ENCODE measurements at places on chromosomes 13 and 19.

DNA sequence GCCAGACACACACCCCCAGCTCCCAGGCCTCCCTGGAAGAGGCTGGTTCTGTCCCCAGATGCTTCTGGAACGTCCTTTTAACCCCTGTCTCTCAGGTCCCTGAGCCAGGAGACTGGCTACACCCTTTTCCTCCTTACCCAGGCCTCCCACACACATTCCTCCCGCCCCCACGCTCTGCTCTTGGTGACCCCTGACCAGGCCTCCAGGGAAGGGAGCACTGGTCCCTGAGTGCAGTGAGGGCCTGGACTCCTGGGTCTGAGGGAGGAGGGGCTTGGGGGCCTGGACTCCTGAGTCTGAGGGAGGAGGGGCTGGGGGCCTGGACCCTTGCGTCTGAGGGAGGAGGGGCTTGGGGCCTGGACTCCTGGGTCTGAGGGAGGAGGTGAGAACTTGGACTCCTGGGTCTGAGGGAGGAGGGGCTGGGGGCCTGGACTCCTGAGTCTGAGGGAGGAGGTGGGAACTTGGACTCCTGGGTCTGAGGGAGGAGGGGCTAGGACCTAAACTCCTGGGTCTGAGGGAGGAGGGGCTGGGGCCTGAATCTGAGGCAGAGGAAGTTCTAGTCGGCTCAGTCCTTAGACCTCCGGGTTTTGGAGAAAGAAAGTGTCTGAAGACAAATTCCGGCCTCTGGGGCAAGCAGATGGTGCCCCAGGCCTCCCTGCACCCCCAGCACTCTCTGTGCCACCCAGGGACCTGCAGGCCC is 527 bp downstream of the KLK6 start:
- DNase-seq, result no peak

- DNase-seq, result no peak
These were observed 458.1 kb upstream of the ARGLU1 start for GRCh38 chr13:107025991-107026390.

GRCh38 chr13:110453797-110454196 is 107.7 kb downstream of the RAB20 start:
- no peak for DNase-seq

- no peak for DNase-seq
These were observed 129.3 kb upstream of the SPACA7 start for GRCh38 chr13:112246731-112247470.

GRCh38 chr19:13366529-13367143 is 139.6 kb downstream of the CACNA1A start:
- DNase-seq, result no peak

DNA sequence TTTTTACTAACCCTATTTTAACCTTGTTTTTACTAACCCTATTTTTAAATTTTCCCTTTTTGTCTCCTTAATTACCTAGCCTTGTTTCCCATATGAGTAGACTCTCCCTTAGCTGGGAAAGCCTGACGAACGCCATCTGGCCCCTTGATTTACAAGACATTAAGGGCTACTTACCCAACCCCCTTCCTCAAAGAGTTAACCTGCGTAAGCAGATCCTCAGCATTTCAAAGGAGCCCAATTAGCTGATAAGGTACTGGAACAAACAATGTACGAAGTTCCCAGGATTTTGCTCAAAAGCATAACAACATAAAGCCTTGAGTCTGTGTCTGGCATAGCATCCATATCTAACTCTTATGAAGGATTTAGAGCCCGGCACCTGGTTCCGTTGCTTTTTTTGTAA is 4.7 kb upstream of the MVB12A start:
- no peak for DNase-seq

DNA sequence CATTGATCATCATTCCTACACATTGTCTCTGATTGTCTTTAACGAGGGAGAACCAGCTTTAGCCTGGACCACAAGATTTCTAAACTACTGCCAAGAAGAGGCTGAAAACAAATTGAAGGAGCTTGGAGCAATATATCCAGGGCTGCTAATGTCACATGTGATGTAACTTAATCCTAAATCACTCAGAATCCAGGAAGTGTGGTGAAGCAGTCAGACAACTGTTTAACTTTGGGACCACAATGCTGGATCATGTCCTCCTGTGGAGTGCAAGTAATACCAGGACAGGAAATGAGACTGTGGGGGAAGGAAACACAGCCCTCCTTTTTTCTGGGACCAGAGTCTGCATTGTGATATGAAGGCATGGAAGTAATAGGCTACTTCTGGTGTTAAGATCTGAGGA is 430.2 kb downstream of the KCTD12 start:
- DNase-seq, result no peak

- DNase-seq, result no peak
These were observed 140.2 kb upstream of the MIR17HG start for GRCh38 chr13:91207261-91207660.

GRCh38 chr19:1445932-1446712 is 3.8 kb upstream of the APC2 start:
- DNase-seq, result peak; percentile 32

DNA sequence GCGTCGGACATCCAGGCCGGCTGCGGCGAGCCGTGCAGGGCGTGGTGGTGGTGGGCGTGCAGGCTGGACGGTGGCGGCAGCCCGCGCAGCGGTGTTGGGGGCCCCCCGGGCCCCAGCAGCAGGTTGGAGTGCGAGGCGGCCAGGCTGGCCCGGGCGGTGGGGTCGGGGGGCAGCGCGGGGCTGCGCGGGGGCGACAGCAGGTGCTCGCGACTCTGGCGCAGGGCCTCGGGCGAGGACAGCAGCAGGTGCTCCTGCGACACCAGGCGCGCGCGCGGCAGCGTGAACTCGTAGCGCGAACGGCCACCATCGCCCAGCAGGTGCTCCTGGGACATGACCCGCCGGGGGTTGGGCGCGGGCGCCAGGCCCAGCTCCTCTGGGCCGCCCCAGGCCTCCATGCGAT is 9.8 kb downstream of the SHISA7 start:
- DNase-seq, result no peak

DNA sequence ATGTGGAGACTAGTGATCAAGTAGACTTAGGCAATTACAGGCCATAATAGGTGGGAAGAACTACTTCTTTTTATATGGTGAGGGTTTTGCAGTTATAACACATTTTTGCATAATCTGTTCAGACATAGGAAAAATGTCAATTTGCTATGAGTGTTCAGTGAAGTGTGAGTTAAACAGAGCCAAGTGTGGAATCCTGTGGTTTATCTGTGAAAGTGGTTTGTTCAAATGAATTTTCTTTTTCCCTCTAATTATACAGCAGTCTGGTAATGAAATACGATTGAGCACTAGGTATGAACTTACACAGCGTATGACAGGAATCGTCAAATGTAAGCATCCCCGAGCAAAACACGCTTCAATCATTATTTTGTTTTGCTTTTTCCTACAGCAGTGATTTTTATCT is 178.3 kb downstream of the STK24 start:
- no peak for DNase-seq

- DNase-seq, result no peak
These were observed 24.5 kb upstream of the GPC6 start for GRCh38 chr13:93201992-93202558.

DNA sequence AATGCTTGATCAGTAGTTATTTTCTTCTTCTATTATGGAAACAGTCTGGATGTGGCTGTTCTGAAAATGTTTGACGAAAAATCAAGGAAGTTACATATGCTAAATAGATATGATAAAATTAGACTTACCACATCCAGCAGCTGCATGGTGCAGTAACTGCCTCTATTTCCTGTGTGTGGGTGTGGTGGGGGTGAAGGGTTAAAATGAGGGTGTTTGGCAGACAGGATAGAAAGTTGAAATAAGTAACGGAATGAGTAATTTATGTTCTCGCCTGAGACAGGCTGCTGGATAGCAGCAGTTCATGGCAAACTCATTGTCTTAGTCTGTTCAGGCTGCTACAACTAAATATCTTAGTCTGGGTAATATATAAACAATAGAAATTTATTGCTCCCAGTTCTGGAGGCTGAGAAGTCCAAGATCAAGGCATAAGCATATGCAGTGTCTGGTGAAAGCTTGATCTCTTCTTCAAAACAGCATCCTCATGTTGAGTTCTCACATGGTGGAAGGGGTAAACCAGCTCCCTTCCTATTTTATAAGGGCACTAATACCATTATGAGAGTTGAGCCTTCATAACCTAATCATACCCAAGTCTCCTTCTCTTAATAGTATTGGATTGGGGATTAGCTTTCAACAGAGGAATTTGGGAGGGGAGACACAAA is 1248.9 kb downstream of the SLITRK5 start:
- no peak for DNase-seq

GRCh38 chr13:112229445-112229844 is 146.7 kb upstream of the SPACA7 start:
- no peak for DNase-seq

GRCh38 chr13:45162194-45162593 is 38.7 kb downstream of the KCTD4 start:
- DNase-seq, result no peak

GRCh38 chr13:113092776-113093579 is 12.6 kb upstream of the F7 start:
- DNase-seq, result no peak

GRCh38 chr13:25860862-25861261 is 191.0 kb downstream of the SHISA2 start:
- DNase-seq, result no peak

GRCh38 chr13:79423801-79424642 is 18.0 kb upstream of the RBM26 start:
- DNase-seq, result no peak

All from T1000 (cell line).